ENCODE measurements at places on chromosomes 12 and 14.

GRCh38 chr12:53428741-53429140 is 5.1 kb downstream of the AMHR2 start:
- no peak overlapping the region for H3K27ac ChIP-seq
- no peak for DNase-seq
- no peak overlapping the region for H3K4me3 ChIP-seq
- H3K36me3 ChIP-seq, result no peaks in the 10 kb centered on the region
- no peaks in the 10 kb centered on the region for H3K4me1 ChIP-seq

- H3K27me3 ChIP-seq, result no peaks in the 10 kb centered on the region
- H3K4me3 ChIP-seq, result no peak overlapping the region
- peaks cover 4% of the 10 kb centered on the region for H3K4me1 ChIP-seq
- H3K36me3 ChIP-seq, result no peaks in the 10 kb centered on the region
- DNase-seq, result no peak
These were observed 22.9 kb upstream of the RASSF8 start for GRCh38 chr12:25935355-25936144.

DNA sequence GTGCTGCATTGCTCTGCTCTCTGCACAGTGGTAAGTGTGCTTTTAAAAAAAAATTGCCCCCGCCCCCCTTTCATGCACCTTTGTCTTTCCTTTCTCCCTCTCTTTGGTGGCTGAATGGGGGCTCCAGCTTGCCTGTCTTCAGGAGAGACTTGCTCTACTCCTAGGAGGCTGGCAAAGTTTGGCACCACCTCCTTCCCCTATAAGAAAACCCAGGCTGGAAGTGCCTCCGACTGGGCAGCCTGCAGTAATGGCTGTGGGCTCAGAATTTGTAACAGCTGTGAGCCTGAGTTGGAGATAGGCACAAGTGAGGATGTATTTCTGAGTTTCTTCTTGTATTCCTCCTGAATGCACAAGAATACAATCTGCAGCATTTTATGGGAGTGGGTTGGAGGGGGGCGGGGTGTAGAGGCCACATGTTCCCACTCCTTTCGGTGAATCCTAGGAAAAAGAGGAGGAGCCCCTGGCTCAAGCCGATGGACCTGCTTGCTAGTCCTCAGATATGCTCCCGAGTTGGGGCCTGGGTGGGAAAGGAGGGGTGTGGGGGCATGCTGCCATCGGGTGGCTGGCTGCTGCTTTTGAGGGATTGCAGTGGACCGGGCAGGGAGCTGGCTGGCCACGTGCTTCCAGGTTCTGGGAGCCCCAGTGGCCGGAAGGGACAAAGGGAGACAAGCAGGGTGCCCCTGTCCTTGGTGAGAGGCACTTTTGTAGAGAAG is 124.3 kb downstream of the TSPAN9 start:
- peak overlapping the region; percentile 71 for H3K4me3 ChIP-seq
- H3K27me3 ChIP-seq, result no peaks in the 10 kb centered on the region
- H3K27ac ChIP-seq, result no peak overlapping the region
- no peaks in the 10 kb centered on the region for H3K36me3 ChIP-seq

DNA sequence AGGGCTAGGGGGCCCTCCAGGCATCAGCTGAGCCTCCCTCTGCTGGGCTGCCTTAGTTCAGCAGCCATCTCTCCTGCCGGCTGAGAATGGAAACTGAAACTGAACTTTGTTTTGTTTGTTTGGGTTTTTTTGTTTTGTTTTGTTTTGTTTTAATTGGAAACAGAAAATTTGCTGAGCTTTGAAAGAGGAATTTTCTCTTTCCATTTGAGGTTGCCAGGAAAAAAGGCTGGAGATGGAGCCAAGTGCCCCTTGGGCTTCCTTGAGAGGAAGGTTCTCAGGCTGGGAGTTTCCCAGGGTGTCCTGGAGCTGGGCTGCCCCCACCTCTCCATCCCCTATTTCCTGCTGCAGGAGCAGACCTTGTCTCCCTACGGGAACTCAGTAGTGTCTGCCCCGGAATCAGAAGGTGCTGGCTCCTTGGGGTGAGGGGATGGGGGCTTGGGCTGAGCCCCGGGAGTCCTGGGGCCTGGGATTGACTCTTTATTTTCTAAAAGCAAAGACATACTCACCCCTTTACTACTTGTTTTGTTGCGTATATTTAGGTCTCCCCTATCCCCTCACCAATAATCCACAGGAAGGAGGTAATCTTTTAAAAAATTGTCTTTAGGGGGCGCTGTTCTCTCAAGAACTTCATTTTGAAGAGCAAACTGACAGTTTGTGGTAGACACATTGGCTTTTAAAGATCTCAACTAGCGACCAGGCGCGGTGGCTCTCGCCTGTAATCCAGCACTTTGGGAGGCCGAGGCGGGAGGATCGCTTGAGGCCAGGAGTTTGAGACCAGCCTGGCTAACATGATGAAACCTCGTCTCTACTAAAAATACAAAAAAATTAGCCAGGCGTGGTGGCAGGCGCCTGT is 21.3 kb upstream of the OASL start:
- DNase-seq, result no peak
- no peaks in the 10 kb centered on the region for H3K4me1 ChIP-seq
- H3K4me3 ChIP-seq, result peak overlapping the region; percentile 25

DNA sequence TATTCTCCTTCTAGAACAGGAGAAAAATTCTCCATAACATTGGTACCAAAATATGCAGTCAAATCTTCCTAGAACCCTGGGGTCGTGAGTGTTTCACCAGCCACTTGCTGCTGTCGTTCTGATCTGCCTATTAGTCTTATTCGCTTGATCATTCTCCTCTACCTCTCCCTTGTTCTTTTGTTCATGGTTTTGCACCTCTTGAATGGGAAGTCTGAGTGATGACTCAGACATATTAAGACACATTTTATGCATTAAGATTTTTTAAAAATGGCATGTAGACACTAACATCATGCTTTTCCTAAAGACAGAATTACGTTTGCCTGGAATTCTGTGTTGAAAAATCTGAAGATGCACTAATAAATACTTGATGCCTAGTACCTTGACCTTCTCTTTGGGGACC is 159.2 kb upstream of the LRIG3 start:
- H3K36me3 ChIP-seq, result no peaks in the 10 kb centered on the region
- no peaks in the 10 kb centered on the region for H3K4me1 ChIP-seq

DNA sequence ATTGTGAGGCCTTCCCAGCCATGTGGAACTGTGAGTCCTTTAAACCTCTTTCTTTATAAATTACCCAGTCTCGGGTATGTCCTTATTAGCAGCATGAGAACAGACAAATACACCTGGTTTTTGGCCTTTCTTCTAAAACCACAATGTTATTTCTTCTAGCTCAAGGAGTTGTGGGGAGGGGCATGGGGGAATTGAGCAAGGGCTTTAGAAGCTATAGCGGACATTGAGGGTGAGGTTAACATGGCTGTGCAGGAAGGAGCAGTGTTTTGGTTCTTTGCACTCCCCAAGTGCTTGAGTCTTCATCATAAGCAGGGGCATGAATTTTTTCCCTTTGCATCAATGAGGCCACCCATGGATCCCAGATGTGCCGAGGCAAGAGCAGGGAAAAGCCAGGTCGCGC is 86.8 kb downstream of the SPRING1 start:
- no peak overlapping the region for H3K27ac ChIP-seq
- no peak for DNase-seq
- no peaks in the 10 kb centered on the region for H3K27me3 ChIP-seq
- H3K4me1 ChIP-seq, result no peaks in the 10 kb centered on the region

GRCh38 chr14:101588990-101589389 is 27.7 kb downstream of the DIO3 start:
- peaks cover 43% of the 10 kb centered on the region for H3K27me3 ChIP-seq
- H3K36me3 ChIP-seq, result no peaks in the 10 kb centered on the region
- H3K4me3 ChIP-seq, result no peak overlapping the region
- H3K27ac ChIP-seq, result no peak overlapping the region

DNA sequence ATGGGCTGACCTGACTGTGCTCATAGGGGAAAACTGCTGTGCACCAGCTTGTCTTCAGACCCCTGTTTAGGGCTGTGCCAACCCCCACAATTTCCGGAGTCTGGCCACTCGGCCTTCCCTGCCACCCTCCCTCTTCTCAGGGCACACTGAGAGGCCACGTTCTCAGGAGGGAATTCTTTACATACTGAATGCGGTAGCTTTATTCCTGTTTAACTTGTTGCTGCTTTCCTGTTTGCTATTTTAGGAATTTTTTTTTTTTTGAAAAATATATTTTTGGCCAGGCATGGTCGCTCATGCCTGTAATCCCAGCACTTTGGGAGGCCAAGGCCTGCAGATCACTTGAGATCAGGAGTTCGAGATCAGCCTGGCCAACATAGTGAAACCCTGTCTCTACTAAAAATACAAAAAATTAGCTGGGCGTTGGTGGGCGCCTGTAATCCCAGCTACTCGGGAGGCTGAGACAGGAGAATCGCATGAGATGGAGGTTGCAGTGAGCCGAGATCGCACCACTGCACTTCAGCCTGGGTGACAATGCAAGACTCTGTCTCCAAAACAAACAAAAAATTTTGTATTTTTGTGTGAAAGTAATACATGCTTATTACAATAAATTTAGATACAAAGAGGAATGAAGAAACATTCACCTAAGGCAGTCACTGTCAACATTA is 39.5 kb downstream of the TPCN1 start:
- H3K27ac ChIP-seq, result peak overlapping the region; percentile 68
- no peaks in the 10 kb centered on the region for H3K4me1 ChIP-seq
- no peak overlapping the region for H3K4me3 ChIP-seq
- H3K27me3 ChIP-seq, result no peaks in the 10 kb centered on the region
- no peak for DNase-seq

All from tibial artery (tissue), 4 donors.